ENCODE measurements at places on chromosomes 5 and 9. TPM values are rescaled to one million over a fixed set of nuclear protein-coding genes. Genes with fewer than 3 reads are reported as not detected.

DNA sequence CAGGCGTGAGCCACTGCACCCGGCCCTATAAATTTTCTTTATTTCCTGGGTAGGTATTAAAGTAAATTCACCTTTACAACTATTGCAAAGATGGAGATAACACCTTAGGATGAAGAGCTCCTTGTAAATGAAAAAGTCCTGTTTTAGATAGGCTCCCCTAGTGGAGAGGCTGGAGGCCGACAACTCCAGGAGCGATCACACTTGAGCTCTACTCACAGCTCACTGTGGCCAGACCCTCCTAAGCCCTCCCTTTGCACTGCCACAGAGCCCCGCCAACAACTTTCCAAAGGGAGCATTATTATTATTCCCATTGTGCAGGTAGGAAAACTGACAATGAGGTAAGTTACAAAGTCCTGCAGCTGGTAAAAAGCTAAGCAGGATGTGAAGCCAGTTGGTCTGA, 139.1 kb upstream of the ERCC6L2 start:
- H3K36me3 ChIP-seq: no peaks in the 10 kb centered on the region
- no peak overlapping the region for H3K4me3 ChIP-seq
- no peak overlapping the region for H3K27ac ChIP-seq
- DNase-seq: no peak
- H3K4me1 ChIP-seq: peaks cover 12% of the 10 kb centered on the region

DNA sequence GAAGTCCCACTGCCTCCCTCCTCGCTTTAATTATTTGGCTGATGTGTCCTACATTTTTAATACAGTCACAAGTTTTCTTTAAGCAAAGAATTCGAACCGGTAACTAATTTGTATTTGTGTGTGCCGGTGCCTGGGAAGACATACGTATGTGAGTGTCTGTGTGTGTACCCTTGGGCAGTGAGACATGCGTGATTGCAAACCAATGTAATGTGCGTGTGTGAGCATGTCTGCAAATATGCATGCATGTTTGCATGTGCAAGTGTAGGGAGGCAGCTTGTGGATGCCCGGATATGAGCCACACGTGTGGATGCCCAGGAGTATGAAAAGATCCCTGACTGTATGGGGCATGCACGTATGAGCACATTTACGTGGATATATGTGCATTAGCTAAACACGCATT, 44.4 kb upstream of the NEK6 start:
- no peak overlapping the region for H3K27ac ChIP-seq
- peak; percentile 15 for DNase-seq
- no peaks in the 10 kb centered on the region for H3K36me3 ChIP-seq
- no peak overlapping the region for H3K4me3 ChIP-seq
- H3K4me1 ChIP-seq: peaks cover 33% of the 10 kb centered on the region
- H3K27me3 ChIP-seq: no peaks in the 10 kb centered on the region

GRCh38 chr5:51392689-51393199, 9.5 kb downstream of the ISL1 start:
- no peak for DNase-seq
- no peak overlapping the region for H3K27ac ChIP-seq
- no peak overlapping the region for H3K4me3 ChIP-seq
- H3K27me3 ChIP-seq: peaks cover 95% of the 10 kb centered on the region

DNA sequence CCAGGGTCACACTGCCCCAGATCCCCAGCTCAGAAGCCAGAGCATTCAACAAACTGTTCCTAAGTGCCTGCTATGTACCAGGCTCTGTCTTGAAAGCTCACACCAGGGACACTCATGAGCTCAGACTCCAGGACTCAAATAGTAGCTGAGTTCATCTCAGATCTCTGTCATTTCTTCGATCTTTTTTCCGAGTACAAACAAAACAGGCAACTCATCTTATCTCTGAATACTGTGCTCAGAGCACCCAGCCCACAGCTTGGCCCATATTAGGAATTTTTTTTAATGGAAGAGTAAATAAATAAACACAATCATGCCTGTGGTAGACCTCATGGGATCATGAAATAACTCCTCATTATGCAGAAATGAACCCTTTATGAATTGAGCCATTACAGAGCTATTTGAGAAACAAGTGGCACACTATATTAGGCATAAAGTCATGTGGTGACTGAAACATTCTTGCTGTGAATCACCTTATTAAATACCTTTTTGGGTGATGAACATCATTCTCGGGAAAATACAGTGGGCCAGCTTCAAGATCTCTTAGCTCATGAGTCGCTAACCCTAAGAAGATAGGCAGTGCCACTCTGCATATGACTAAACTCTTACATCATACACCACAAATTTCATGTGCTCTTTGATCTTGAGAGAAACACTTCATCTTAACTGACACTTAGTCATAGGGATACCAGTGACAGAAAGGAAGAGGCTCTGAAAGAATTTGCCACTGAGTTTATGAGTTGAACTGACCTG, 9.9 kb downstream of the SH3RF2 start:
- H3K36me3 ChIP-seq: no peaks in the 10 kb centered on the region
- peaks cover 3% of the 10 kb centered on the region for H3K4me1 ChIP-seq
- no peak overlapping the region for H3K4me3 ChIP-seq
- H3K27me3 ChIP-seq: no peaks in the 10 kb centered on the region

- H3K27me3 ChIP-seq: no peaks in the 10 kb centered on the region
- DNase-seq: no peak
- H3K4me1 ChIP-seq: peaks cover 17% of the 10 kb centered on the region
- peak overlapping the region; percentile 89 for H3K27ac ChIP-seq
- peak overlapping the region; percentile 93 for H3K4me3 ChIP-seq
These were observed 988 bp downstream of the OXCT1 start for GRCh38 chr5:41869151-41869723.

DNA sequence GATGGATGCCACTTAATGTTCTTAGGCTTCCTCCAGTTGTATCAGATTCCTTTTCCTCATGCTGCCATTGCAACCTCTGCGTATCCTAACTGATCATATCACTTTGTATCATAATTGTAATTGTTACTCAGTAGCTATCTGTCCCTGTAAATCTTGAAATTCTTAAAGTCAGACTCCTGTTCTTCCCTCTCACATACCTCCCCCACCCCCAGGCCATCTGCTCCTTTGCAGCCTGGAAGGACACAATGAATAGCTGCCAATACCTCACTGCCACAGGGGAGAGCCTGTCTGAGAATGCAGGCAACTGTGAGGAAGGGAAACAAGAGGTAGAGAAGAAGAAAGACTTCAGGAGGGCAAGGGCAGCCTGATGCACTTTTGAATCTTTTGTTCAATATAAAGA, 228.5 kb downstream of the ENC1 start:
- no peaks in the 10 kb centered on the region for H3K36me3 ChIP-seq
- no peak overlapping the region for H3K27ac ChIP-seq
- no peaks in the 10 kb centered on the region for H3K27me3 ChIP-seq
- no peak for DNase-seq

Gene SLC35D2
- total RNA-seq: 30.3 TPM

Gene PCDHB9
- total RNA-seq: 2.5 TPM
